Natural killer cell (primary cell): ENCODE measurements at places on chromosomes 7 and 10.

GRCh38 chr10:62582804-62583208 is 208.6 kb downstream of the ZNF365 start:
- DNase-seq = no peak

GRCh38 chr7:117673367-117673766 is 193.5 kb downstream of the CFTR start:
- no peak for DNase-seq

GRCh38 chr7:106621393-106622132 is 39.4 kb downstream of the CCDC71L start:
- DNase-seq = no peak

- no peak for DNase-seq
These were observed 6.9 kb downstream of the ITPRIP start for GRCh38 chr10:104331208-104331838.

- no peak for DNase-seq
These were observed 15.6 kb upstream of the MKRN1 start for GRCh38 chr7:140494867-140495266.

GRCh38 chr10:5730766-5731165 is 46.1 kb downstream of the TASOR2 start:
- DNase-seq = no peak

DNA sequence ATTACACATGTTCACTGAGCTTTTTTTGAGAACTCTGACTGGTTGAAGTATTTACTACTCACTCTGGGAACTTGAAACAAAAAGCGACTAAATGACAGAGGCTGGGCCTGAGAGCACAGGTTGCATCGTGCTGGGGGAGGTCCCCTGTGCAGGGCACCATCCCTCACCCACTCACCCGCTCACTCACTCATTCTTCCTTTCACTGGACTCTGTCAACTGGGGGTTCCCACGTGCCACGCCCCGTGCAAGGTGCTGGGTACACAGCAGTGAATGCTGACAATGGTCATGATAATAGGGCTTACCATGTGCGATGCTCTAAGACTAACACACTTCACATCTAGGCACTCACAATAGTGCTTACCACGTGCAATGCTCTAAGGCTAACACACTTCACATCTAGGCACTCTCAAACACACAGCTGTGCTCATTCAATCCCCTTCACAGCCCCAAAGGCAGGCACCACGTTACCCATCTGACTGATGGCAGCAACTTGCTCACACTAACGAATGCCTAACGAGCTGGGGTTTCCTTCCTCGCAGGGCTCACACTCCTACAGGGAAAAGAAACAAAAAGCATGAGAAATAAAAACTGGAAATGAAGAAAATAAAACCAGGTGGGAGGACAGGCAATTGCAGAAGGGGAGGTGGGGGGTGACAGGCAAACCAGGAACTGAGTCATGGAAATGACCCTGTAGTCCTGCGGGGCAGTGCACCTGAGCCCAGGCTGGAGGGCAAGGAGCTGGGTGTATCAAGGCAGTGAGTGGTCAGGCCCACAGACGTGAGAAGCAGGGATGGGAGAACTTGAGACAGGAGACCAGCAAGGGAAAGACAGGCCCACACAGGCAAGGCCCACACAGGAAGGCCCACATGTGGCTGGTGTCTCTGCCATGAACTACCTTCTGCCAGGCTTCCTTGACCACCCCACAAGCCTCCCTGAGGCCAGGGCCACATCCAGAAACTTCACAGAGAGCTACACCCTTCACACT is 147.0 kb upstream of the FAM20C start:
- DNase-seq = no peak
